H1 (cell line): ENCODE measurements at places on chromosomes 4 and X. TPM values are rescaled to one million over a fixed set of nuclear protein-coding genes. Genes with fewer than 3 reads are reported as not detected.

The TRIM60 gene
- total RNA-seq, result not detected in 2 replicates

The GLRA3 gene
- not detected in 2 replicates for total RNA-seq

The RS1 gene
- total RNA-seq, result 0.15 TPM in 1 of 2 replicates, not detected in the other

The P2RY10 gene
- total RNA-seq, result not detected in 2 replicates

The CSAG3 gene
- not detected in 2 replicates for total RNA-seq
